ENCODE measurements at places on chromosomes 12 and 14.

DNA sequence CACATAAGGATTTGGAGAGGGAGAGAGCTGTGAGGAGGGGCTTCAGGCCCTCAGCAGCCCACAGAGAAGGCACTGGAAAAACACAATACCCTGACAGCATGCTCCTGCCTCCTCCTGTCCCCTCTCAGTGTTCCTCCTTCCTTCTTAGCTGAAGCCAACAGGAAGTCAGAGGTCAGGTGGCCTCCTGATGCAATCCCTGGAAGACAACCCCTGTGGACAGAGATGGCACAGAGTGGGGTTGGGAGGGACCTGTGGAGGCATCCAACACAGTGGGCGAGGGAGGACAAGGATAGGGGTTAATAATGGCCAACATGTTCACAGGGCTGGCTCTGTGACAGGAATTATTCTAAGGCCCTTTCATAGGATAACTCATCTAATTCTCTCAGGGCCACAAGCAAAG, 15.4 kb upstream of the IFI27L2 start:
- DNase-seq: no peak

- DNase-seq: peak; percentile 16
These were observed 249.7 kb downstream of the FOXG1 start for GRCh38 chr14:29016050-29016900.

GRCh38 chr14:80606347-80606772, 335.2 kb downstream of the CEP128 start:
- no peak for DNase-seq

DNA sequence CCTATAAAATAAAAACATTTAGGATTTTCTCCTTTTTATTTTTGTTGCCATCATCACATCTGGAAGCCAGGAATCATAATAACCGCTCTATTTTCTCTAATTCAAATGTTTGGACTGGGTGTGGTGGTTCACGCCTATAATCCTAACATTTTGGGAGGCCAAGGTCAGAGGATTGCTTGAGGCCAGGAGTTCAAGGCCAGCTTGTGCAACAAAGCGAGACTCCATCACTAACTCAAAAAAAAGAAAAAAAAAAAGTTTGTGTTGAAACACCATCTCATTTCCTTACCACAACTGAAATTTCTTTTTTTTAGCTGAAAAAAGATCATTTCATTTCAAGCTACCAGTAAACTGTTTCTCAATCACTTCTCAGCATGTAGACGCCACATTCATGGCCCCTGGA, 8.8 kb upstream of the BAZ1A start:
- DNase-seq: no peak

DNA sequence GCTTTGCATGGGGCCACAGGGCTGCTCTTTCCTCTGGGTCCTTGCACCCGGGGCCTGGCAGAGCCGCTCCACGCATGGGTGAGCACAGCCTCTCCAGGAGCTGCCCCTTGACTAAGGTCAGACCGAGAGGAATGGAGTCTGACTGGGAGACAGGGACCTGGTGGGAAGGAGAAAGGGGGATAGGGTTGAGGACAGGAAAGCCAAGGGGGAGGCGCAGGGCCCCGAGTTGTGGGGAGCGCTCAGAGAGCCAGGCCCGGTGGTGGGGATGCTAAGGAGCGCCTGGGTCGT, 16.0 kb downstream of the PAPLN start:
- no peak for DNase-seq

Data from common myeloid progenitor, CD34-positive (primary cell).